ENCODE measurements at places on chromosomes 3 and 15.

GRCh38 chr15:88246081-88246480 lies 10.5 kb downstream of the NTRK3 start:
- no peak for DNase-seq

DNA sequence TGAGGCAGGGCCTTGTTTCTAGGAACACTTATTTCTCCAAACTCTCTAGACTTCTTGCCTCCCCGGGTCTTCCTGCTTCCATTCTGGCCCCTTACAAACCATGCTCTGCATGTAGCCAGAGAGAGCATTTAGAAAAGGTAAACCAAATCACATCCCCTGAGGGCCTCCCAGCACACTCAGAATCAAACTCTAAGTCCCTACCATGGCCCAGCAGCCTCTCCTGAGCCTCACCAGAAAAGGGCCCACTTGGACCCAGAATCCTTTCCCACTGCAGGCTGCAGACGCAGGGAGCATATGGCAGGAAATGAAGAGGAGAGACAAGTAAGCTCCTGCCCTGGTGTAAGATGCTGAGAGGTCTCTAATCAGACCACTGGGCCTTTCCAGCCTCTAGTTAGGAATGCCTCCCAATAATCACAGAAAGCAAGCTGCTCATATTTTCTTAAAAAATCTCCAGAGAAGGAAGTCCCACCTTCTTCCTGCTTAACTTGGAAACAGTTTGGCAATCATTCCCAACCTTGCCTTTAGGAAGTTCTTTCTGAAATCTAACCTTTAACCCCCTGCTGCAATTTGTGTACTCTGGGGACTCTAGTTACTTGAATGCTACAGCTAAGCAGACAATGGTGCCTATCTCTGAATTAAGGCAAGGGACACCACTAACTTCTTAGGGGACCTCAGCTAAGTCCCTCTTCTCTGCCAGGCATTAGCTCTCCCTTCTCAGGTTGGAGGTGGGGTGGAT lies 4.2 kb downstream of the AMOTL2 start:
- DNase-seq: no peak

DNA sequence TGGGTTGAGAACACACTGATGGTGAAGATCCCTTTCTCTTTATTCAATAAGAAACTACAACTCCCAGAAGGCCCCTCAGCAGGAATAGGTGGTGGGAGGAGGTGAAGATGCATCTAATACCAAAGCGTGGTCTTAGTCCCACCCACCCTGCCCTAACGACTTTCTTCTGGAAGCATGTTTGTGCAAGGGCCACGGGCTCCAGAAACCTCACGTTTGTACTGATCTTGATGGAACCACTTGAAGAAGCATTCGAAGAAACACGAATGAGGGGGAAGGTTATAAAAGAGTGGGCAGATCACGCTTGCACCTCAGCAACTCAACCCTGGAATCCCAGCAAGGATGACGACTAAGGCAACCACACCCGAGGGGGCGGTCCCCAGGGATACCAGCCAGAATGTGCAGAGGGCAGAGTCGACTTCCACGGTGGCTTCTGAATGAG lies 10.6 kb upstream of the SLC25A36 start:
- no peak for DNase-seq

- DNase-seq: peak; percentile 28
Observed at GRCh38 chr15:40217166-40217824, 21.6 kb upstream of the PAK6 start.

- no peak for DNase-seq
Observed at GRCh38 chr3:194057570-194058188, 78.3 kb upstream of the HES1 start.

DNA sequence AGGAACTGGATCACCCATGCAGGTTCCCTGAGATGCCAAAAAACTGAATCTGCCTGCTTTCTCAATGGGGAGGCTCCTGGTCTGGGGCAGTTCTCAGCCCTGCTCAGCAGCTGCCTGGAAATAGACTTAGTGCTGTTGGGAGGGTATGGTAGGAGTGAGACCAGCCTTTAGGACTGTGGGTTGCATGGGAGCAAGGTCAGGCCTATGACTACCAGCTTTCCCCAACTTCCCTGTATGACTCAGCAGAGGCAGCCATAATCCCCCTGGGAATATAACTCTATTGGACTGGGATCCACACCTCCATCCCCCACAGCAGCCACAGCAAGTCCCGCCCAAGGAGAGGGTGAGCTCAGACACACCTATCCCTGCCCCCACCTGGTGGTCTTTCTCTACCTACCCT lies 87.0 kb downstream of the CFAP44 start:
- no peak for DNase-seq

DNA sequence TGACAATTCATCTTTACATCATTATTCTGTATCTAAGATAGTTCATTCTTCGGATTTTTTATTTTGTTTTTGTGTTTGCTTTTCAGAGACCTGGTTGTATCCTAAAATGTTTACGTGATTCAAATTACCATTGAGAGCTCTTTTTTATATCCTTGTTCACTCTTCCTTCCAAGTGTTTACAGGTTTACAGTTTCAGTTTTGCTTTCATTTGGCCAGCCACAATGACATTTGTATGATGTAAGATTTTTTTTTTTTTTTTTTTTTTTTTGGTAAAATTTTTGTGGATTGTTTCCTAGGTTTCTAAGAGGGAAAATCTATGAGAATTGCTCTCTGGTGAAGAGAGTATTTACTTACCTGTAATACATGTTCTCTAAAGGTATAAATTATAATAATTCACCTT lies 55.0 kb downstream of the SETD5 start:
- DNase-seq: no peak

GRCh38 chr3:13009946-13010315 lies 63.3 kb downstream of the IQSEC1 start:
- no peak for DNase-seq

GRCh38 chr3:20051123-20051806 lies 11.0 kb downstream of the KAT2B start:
- DNase-seq: no peak

DNA sequence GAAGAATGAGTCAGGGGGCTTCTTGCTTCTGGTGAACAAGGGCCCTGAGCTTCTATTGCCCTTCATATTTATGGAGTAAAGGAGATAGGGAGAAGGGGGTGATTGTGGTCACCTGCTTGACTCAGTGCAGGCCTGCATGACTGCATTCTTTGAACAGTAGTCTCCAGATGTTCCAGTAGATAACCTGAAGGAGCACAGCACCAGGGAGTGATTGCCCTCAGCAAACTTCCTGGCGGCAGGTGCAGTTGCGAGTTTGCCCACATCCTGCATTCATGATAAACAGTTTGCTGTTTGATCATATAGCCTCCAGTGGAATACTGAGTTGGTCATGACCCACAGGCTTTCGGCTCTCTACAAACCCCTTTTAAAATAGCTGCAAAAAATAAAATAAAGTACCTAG lies 1632.7 kb downstream of the OTOL1 start:
- DNase-seq: no peak

DNA sequence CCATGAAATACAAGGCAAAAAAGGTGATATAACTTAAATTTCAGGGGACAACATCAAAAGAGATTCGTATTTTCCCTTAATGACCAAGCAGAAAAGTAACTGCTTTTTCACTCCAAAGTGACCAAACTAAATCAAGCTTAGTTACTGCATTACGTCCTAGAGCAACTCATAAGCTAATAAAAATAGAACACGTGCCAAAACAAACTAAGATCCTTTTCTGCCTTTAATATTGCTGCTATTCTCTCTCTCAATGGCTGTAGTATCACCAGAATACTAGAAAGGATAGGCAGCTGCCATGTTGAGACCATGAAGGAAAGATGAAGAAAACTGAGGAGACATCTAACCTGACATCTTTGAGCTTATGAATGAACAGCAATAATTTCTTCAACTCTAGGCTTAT lies 43.3 kb downstream of the UBXN7 start:
- DNase-seq: no peak

GRCh38 chr3:159796744-159797143 lies 191.9 kb upstream of the IL12A start:
- no peak for DNase-seq

- DNase-seq: no peak
Observed at GRCh38 chr3:157700405-157700804, 197.2 kb upstream of the VEPH1 start.

DNA sequence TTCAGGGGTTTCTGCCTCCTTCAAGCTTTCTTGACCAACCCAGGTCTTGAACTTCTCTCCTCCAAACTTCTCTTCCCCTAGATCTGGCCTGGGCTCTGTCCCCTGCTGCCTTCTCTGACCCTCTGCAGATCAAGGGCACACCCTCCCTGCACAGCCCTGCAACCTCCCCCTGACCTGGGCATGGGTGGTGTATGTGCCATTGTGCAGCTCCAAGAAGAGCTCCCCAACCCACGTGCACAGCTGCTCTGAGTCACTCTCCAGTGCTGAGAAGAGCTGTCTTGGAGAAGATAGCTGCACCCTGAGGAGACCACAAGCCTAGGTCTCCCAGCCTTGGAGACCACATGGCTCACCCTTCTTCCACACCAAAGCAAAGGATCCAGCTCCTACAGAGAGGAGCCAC lies 8.0 kb downstream of the MAN2C1 start:
- no peak for DNase-seq

DNA sequence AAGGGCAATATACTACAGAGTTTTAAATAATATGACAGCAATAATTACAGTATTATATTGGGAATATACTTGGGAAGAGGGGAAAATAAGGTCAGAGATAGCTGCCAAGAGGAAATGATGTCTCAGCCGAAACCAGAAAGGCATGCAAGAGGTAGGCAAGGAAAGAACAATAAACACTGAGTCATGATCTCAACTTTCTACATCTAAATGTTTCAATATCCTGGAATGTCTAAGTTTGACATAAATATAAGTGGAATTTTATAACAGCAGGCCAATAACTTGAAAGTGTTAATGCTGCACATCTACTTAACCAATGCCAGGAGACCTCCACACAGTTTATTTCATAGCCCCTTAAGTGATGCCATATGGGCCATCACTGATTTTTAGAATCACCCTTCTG lies 99.8 kb upstream of the CPNE4 start:
- DNase-seq: no peak

DNA sequence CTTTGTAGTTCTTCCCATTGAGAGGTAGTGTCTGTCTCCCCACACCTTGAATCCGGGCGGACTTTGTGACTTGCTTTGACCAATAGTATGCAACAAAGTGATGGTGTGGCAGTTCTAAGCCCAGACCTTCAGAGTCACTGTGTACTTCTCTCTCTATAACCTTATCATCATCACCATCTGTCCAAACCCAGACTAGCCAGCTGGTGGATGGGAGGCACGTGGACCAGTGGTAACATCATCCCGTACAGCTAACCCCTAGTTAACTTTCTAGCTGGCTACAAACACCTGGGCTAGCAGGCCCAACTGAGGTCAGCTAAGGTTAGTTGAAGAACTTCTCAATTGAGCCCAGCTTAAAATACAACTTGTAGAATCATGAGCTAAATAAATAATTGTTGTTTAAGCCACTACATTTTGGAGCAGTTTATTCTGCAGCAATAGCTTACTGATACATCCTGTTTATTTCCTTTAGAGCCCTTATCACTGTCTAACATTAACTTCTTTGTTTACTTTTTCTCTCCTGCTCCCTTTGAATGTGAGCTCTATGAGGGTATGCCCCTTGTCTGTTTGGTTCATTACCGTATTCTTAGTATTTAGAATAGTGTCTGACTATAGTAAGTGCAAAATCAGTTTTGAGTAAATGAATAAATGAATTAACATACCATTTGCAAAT lies 11.5 kb upstream of the CCR9 start:
- DNase-seq: no peak

GRCh38 chr3:183988216-183988790 lies 29.4 kb downstream of the ABCC5 start:
- no peak for DNase-seq

- no peak for DNase-seq
Observed at GRCh38 chr15:75061272-75061671, 37.9 kb downstream of the PPCDC start.

- DNase-seq: no peak
Observed at GRCh38 chr3:188944108-188944507, 227.7 kb upstream of the TPRG1 start.

- DNase-seq: no peak
Observed at GRCh38 chr15:59168536-59168935, 38.1 kb upstream of the LDHAL6B start.

- no peak for DNase-seq
Observed at GRCh38 chr3:66093981-66094380, 55.3 kb upstream of the MAGI1 start.

DNA sequence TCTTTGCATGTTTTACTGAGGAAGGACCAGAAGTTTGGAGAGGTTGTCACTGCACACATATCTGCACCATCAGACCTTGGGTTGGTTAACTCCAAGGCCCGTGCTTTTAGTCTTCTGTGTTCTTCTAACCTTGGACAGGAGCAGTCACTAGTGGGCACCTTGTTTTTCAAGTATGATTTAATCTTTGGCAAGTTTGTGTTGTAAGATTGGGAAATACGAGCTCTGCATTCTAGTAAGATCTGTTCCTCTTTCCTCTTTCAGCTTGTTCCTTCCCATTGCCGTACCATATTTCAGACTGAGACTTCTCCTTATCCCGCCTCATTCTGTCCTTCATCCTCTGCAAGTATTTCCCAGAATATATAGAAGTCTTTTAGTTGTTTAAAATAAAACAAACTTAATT lies 5.1 kb downstream of the TMOD2 start:
- DNase-seq: no peak

DNA sequence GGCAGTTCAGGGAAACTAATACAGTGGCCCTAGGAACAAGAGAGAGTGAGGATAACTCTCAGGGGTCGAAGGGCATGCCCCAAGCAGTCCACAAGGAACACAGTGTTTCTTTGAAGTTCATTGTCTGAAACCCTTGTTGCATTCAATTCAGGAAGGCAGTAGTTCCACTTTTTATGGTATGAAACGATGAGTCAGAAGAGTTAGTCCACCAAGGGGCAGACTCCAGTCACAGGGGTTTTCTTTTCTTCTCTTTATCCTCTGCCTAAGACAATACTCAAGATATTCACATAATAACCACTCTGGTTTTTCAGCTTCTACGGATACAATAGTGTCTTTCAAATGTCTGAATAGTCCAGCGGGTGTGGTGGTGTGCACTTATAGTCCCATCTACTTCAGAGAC lies 23.7 kb upstream of the TICRR start:
- no peak for DNase-seq

DNA sequence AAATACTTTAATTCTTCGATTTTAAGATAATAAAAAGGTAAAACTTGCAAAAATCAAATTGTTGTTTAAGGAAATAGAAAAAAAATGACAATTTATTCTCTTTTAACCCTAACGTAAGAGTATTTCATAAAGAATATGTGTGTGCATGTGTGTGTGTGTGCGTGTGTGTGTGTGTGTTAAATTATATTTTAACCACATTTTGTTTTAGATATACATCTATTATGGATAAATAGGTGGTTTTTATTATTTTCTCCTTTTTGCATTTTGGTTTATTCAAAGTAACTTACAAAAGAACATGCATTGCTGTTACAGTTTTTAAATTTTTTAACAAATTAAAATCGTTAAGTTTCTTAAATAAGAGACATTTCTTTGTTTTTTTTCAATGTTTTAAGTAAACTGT lies 414.4 kb downstream of the NAALADL2 start:
- no peak for DNase-seq

DNA sequence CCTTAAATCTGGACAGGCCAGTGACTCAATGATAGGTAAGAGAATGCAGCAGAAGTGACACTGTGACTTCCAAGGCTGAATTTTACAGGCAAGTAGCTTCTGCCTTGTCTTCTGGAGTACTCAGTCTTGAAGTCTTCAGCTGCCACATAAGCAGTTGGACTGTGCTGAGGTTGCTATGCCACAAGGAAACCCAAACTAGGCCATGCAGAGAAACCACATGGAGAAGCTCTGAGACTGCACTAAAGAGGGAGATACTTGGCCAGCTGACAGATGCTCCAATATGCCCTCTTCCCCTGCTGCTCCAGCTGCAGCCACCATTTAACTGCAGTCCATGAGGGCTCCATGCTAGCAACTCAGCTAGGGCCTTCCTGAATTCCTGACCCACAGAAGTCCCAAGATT lies 119.4 kb upstream of the GADL1 start:
- DNase-seq: no peak

Measured in activated T-helper 2 cell treated with anti-CD3 and anti-CD28 coated beads, Interferon-gamma antibody, Interleukin-2, Interleukin-4, amounts not matched to agents 10 μg/mL and 5 μg/mL and 100 μg/mL, durations not matched to agents 14 hours and 24 hours and 36 hours (primary cell).